ENCODE measurements at places on chromosomes 5 and 9.
A peak's percentile ranks its signal among the peaks of the same experiment; 100 is the strongest.

DNA sequence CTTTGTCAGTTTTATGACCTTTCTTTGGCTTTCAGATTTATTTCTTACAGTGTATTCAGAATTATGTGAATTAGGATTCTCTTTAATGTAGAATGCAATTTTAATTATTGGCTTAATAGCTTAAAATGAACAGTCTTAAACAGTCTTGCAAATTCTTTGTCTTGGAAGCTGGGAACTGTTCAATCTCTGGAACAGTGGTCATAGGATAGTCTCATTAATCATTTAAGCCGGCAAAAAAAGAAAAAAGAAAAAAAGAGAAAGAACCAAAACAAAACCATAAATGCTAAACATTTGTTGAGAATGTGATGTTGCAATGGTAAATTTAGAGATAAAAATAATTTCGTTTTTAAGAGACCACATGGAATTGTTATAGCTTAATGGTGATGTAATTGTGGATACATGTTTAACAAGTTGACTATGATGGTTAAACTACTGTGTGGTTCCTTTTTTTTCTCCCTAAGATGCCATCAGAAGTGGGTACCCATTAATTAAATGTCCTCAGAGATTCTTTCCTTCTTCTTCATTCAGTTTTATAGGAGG, 61.6 kb downstream of the NNT start:
- no peak for DNase-seq

- no peak for DNase-seq
These were observed 36.4 kb downstream of the JADE2 start for GRCh38 chr5:134561871-134562296.

DNA sequence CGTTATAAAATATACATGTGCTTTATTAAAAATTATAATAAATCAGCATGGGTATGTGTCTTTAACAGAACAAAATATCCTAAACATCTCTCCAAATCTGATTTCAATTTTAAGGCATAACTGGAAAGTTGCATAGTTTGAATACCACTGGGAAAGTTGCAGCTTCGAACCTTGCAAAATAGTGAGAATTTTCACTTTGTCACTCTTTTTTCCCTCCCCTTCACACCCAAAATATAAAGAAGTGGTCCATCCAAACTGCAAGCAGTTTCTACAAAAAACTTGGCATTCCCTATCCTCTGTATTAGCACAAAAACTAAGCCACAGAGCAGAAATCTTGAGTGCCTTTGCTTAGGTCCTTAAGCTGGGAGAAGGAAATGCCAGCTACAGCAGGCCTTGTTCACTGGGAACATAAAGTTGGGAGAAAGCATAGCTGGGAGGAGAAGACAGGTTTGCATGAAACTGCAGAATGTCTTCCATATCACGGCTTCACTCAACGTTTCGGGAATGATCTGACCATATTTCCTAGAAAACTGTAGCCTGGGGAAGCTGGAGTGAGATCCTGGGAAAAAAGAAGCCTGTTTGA, 400.3 kb downstream of the EBF1 start:
- DNase-seq, result no peak

DNA sequence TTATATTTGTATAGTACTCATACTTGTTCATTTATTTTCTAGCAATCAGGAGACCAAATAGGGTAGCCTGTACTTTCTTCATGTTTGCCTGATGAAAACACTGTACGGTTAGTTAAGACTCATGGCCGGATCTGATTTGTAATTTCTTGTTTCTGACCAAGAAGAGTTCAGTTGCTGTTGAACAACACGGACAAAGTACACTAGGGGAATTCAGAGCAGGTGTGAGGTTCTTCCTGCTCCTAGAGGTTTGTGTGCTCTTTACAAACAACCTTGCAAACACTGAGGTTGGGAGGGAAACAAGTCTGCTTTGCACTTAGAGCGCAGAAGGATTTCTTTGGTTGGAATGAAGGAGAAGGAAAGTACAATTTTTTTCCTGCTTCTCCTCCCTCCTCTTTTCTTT, 69.7 kb downstream of the TRIO start:
- no peak for DNase-seq

- DNase-seq, result no peak
These were observed 179.9 kb upstream of the NR3C1 start for GRCh38 chr5:143583409-143583808.

DNA sequence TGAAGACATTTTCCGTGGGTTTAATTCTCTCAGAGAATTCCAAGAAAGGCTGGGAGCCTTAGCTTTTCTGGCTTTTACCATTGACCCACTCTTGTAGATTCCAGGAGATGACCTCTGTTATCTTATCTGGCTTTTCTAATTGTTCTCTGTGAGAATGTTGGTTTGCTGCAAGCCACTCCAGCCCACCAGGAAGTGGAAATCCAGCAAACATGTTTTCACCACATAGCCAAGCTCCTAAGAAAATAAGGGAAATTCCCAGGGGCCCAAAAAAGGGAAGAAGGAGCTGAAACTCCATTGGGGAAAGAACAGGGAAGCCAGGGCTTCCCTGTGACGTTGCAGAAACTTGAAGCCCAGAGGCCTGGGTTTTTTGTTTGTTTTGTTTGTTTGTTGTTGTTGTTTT, 19.7 kb downstream of the GPR107 start:
- DNase-seq, result no peak

- no peak for DNase-seq
These were observed 162.1 kb downstream of the CWC27 start for GRCh38 chr5:64930672-64931318.

- DNase-seq, result no peak
These were observed 2.4 kb upstream of the DOCK8 start for GRCh38 chr9:212297-212696.

GRCh38 chr9:8229226-8229625, 429.6 kb upstream of the DMAC1 start:
- no peak for DNase-seq

DNA sequence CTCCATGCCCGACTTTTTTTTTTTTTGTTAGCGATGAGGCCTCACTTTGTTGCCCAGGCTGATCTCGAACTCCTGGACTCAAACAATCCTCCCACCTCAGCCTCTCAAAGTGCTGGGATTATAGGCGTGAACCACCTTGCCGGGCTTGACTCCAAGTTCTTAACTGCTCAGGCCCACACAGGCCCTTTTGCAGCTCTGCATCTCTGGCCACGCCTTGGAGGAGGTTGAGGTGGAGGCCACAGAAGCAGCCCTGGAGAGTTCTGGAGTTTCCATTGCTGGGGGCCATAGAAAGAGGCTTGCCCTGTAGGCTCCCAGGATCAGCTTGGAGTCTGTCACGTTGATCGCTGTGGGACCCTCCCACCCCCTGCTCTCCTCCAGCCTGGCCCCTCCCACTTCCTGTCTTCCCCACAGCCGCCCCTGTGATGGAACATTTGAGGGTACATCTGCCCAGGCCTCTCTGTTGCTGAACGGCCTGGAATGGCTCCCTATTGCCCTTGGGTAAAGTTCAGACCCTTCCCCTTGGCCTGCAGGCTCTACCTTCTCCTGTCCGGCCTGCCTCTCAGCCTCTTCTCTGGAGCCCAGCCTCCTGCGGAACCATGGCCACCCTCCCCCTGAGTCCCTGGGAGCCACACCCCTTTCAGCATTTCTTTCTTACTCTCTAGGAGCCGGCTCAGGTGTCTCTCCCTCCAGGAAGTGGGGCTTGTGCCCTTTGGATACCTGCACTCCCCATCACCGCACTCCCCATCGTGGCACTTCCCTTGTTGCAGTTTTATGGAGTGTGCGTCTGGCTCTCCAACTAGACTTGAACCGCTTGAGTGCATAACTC, 30.4 kb upstream of the IER5L start:
- peak; percentile 28 for DNase-seq

GRCh38 chr5:137113939-137114338, 385.2 kb downstream of the SPOCK1 start:
- DNase-seq, result no peak
